ENCODE measurements at places on chromosomes 2 and 18.
A peak's percentile ranks its signal among the peaks of the same experiment; 100 is the strongest.

- no peak for DNase-seq
These were observed 1574.2 kb upstream of the PIK3C3 start for GRCh38 chr18:40380686-40381439.

DNA sequence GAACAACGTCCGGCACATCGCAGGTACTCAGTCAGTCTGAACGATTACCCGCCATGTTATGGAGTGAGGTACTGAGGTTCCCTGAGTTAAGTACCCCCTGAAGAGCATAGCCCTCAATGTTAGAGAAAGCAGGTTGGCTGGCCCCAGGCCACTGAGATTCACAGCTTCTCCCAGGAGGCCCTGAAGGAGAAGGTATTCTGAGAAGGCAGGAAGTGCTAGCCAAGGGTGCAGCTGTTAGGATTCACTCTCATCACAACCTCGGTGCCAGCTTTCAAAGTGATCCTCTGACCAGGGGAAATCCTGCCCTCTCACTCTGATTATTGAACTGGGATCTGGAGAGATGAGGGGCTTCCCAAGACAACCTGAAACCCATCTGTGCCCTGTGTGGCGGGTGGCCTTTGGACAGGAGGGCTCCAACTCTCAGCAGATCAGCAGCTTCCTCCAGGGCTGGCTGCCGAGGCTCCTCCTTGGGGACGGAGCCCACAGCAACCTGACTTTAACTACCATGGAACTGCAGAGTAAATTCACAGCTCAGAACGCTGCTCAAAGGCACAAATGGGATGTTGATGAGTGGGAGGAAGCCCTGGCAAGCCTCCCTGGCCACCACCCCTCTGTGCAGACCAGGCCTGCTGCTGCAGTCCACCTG is 7.8 kb downstream of the EHD3 start:
- DNase-seq: no peak

DNA sequence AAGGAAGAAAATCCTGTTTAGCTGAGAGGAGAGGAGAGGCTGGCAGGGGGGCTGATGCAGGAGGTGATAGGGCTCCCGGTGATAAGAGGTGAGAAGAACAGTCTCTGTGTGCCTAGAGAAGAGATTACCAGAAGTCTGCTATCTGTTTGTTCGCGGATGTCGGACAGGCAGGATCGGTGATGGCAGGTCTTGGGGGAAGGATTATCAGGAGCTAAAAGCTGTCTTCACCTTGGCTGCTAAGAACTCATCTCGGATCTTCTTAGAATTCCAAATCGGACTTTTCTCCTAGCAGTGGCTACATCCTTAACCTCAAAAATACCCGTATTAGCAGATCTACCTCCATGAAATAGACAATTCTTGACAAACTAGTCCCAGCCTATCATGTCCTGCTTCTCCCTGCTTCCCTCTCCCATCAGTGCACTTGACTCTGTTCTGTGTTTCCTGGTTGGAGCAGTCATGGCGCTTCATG is 282.1 kb upstream of the TRIB2 start:
- DNase-seq: no peak

- DNase-seq: no peak
These were observed 98.3 kb downstream of the MYCN start for GRCh38 chr2:16038621-16039020.

DNA sequence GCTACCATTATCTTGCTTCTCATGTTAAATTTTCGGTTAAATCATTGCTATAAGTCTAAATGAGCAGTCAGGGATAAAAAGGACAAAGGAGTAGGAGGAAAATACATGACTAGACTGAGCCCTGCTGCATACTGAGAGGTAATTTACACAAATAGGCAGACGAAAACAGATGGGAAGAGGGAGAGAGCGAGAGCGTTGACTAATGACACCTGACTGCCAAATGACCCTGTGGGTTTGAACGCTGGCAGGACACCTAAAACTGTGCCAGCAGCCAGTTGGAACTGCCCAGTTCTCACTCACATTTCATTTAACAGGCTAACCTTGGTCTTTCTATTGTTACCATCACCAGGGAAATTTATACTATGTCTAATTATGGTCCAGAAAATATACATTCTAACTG is 978.2 kb downstream of the CPS1 start:
- DNase-seq: no peak

GRCh38 chr18:15198116-15198389 is 450.1 kb downstream of the ANKRD30B start:
- no peak for DNase-seq

DNA sequence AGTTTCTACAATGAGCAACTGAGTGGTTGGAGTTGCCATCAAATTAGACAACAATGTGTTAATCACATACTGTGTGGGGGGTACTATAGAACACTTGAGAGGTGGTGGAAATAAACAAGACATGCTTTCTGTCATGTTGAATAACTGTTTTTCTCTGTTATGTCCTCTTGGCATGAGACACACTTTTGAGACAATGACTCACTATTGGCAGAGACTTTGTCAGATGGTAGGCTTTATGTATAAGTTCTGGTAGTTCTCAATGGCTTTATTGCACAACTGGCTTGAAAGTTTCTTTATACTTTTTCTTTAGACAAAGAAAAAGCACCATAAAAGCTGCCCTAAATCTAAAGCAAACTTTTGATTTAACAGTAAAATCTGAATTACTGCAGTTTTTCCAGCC is 578.7 kb downstream of the ADCYAP1 start:
- DNase-seq: peak; percentile 15

DNA sequence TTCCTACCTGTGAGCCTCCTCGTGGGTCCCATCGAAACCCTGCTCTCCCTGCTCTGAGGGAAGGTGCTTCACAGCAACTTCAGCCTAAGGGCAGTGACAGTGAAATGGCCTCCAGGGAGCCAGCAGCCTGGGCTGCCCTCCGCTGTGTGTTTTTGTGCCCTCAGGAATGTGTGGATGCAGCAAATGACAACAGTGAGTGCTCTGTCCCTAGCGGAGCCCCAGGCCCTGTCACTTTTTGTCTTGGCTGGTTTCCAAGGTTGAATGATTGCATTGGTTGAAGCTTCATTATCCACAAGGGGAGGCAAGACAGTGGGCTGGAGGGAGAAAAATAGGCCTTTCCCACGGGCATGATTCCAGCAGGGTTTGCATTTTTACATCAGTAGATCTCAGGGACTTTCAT is 42.9 kb downstream of the STON1 start:
- DNase-seq: no peak

GRCh38 chr2:44163777-44164176 is 4.9 kb upstream of the PPM1B start:
- DNase-seq: no peak

GRCh38 chr18:24913507-24914170 is 438.3 kb downstream of the ZNF521 start:
- no peak for DNase-seq

DNA sequence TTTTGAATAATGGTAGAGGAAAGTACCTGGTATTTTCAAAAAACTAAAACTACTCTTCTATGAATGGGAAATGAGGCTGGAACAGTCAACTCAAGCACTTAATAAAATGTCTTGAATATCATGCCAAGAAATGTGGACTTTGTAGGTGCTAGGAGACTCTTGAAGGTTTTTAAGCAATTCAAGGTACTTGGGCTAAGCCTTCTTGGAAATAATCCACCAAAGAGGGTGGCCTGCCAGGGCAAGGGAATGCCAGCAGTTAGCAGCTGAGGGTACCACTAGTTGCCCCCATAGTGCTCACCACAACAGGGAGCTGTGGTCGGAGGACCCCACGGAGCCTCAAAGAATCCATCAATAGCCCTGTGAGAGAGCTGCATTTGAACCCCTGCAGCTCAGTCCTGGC is 14.6 kb upstream of the ACYP2 start:
- no peak for DNase-seq

- no peak for DNase-seq
These were observed 285.6 kb upstream of the SESTD1 start for GRCh38 chr2:179550214-179550613.

DNA sequence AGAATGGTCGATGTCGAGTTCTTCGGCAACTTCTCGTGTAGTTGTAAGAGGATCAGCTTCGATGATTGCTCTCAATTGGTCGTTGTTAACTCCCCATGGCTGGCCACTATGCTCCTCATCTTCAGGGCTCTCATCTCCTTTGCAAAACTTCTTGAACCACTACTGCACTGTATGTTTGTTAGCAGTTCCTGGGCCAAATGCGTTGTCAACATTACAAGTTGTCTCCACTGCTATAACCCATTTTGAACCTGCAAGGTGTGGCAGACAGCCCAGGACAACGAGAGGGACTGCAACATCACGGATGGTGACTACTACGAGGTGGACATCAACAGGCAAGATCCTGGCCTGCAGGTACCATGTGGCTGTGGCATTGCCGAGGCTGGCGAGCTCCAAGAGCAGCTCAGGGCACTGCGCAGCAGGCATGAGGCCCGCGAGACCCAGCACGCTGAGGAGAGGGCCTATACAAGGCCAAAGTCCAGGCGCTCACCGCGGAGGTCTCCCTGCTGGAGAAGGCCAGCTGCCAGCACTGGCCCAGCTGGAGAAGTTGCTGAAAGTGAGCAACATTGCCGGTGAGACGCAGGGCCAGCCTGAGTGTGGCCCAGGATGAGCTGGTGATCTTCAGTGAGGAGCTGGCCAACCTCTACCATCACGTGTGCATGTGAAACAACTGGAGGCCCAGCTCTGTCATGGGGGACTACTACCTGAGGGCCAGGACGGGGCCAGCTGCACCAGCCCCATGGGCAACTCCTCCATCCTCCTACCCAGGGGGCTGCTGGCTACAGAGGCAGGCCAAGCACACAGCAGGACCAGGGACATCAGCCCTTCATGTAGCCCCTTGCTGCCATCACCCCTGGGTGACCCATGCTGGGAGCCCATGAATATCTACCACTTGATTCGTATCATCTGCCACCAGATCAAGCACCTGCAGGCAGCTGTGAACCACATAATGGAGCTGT is 20.2 kb downstream of the CLK1 start:
- no peak for DNase-seq

- no peak for DNase-seq
These were observed 959.4 kb upstream of the CELF4 start for GRCh38 chr18:38525039-38525438.

- no peak for DNase-seq
These were observed 38.9 kb downstream of the LDLRAD4 start for GRCh38 chr18:13257361-13257980.

- DNase-seq: no peak
These were observed 15.5 kb downstream of the SH3BP4 start for GRCh38 chr2:234967201-234967869.

DNA sequence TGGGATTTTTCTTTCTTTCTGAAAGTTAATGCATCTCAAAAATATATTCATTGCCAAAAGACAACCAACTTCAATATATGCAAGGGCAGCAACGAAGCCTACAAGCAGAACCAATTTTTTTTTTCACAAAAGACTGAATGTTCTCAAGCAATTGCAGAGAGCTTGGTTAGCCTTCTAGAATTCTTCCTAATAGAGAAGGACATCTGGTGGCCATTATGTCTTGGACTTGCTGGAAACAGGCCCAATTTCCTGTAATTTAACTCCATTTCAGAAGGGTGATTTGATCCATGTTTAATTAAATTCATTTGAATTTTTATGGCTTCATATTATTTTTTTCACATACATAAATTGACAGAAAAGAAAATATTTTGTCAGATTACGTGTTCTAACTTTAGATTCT is 208.0 kb downstream of the TPGS2 start:
- no peak for DNase-seq

- DNase-seq: no peak
These were observed 57.6 kb downstream of the ATOH8 start for GRCh38 chr2:85811180-85812093.

DNA sequence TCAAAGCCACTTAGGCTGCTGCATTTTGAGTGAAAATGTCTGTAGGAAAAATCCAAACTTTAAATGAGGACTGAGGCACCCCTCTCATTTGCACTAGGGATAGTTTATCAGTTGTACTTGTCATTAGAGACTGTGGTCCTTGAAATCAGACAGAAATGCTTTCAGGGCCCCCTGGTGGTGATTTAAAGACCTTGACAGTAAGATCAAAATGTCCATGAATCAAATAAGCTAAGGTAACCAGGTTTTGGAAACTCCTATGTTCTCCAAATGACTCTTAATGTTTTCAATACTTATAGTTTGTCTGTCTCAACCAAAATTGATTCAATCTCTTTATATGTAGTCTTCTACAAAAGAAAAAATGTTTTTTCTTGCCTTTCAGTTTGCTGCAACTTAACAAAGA is 28.8 kb upstream of the DDX18 start:
- DNase-seq: no peak

GRCh38 chr2:180676520-180677025 is 303.8 kb upstream of the UBE2E3 start:
- DNase-seq: no peak

GRCh38 chr18:79405019-79405780 is 9.5 kb downstream of the NFATC1 start:
- no peak for DNase-seq

- DNase-seq: no peak
These were observed 369.9 kb downstream of the FSIP2 start for GRCh38 chr2:186108470-186108869.

DNA sequence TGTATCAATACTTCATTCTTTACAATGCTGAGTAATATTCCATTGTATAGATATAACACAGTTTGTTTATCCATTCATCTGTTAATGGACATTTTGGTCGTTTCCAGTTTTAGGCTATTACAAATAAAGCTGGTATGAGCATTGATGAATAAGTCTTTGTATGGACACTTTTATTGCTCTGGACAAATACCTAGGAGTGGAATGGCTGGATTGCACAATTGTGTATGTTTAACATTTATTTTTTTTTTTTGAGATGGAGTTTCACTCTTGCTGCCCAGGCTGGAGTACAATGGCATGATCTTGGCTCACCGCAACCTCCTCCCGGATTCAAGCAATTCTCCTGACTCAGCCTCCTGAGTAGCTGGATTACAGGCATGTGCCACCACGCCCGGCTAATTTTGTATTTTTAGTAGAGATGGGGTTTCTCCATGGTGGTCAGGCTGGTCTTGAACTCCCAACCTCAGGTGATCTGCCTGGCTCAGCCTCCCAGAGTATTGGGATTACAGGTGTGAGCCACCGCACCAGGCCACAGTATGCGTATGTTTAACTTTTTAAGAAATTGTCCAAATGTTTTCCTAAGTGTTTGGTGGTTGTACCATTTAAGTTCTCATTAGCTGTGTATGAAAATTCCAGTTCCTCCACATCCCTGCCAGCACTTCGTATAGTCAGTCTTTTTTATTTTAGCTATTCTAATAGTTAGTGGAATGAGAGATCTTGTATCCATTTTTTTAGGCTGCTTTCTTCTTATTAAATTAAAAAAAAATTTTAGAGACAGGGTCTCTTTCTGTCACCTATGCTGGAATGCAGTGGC is 194.9 kb upstream of the HAAO start:
- peak; percentile 16 for DNase-seq

DNA sequence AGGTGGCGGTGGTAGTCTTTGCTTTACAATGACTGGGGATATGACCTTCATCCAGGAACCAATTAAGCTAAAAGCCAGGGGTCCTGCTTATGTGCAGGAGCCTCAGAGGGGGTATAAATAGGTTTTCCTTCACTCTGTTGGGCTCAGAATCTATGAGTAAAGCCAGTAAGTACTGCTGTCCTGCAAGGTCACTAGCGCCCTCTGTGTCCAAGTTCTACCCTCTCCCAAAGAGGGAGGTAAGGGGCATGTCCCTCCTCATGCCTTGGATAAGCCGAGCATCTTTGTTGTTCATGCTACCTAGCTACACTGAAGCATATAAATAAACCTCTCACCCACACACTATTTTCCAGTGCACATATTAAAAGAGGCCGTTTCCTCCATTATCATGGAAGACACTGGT is 79.4 kb downstream of the SPRED2 start:
- no peak for DNase-seq

All from NCI-H226 (cell line).